ENCODE measurements at places on chromosomes 2 and 18.

GRCh38 chr2:164600763-164601162 is 20.5 kb downstream of the GRB14 start:
- DNase-seq, result no peak

DNA sequence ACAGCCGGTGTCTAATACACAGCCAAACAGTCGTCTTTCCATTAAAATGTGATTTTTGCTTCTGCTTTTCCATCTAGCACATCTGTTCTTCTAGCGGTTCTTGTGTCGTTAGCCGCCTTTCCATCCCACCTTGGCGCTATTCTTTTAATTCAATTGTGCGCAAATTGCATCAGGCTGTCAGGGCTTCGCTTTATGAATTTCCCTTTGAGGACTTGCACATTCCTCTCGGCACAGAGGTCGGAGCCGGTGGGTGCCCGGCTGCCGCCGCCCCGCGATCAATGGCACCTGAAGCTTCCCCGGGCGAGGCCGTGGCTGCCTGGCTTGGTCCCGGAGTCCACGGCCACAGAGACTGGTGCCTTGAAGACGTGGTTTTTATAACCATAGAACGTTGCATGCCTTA is 33.9 kb upstream of the TSPYL6 start:
- DNase-seq, result no peak

DNA sequence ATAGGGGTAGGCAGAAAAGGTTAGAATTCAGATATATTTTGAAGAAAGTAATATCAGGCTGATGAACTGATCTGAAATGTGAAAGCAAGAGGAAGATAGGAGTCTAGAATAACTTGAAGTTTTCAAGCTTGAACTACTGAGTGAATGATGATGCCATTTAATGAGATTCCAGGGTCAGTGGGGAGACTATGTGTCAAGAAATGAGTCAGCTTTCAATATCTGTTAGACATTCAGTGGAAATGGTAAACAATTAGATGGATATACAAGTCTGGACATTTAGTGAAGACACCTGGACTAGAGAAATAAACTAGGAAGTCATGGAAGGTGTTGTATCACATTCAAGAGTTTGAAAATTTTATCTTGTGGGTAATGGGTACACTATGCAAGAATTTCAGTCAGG is 326.9 kb downstream of the FSIP2 start:
- no peak for DNase-seq

- DNase-seq, result no peak
Measured at GRCh38 chr18:75207310-75208154, 1.4 kb downstream of the PTGR3 start.

- no peak for DNase-seq
Measured at GRCh38 chr2:9937258-9937657, 14.2 kb upstream of the GRHL1 start.

DNA sequence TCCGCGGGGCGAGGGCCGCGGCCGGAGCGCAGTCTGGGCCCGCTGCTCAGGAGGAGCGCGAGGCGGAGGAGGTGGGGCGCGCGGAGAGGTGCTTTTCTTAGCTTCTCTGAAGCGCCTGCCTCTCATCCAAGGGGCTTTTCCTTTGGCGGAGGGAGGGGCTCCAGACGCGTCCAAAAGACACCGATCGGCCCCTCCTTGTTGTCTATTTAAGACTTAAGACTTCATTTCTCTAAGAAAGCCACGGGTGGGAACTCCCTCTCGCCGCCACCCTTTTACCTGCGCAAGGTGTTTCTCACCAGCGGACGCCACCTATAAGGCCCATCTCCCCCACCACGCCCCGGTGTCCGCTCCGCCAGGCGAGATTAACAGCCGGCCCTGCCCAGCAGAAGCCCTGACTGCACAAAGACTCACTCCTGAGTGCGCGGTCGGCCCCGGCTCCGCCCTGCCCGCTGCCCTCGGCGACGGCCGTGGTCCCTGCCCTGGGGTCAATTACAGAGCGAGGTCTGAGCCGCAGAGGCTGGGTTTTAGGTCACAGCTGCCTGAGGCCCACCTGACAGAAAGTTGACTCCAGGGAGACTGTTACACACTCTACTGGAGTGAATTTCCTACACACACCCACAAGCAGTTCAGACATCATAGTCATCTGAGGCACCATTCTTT is at the start of gene DSC2:
DSC2 (minus strand) TSS at position 397 of the 660 bp plus-strand sequence. CDS start 450 bp downstream, outside the sequence.
- DNase-seq, result no peak

DNA sequence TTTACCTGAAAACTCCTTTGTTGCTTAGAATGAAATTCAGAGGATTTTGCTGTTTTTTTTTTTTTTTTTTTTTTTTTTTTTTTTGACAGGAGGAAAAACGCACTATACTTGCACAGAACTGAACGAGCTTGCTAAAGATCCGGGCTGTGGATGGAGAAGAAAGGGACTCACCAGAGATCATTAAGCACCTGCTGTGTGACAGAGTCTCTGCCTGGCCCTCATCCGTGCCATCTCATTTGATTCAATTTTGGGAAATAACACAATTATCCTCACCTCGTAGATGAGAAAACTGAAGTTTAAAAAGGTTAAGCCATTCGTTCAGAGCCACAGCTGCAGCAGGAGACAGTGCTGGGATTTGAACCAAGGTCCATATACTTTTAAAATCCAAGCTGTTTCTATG is 775.4 kb upstream of the ID2 start:
- DNase-seq, result no peak

- DNase-seq, result no peak
Measured at GRCh38 chr18:38843291-38843690, 1277.7 kb upstream of the CELF4 start.

- DNase-seq, result peak; percentile 12
Measured at GRCh38 chr2:57906152-57906732, 140.4 kb upstream of the VRK2 start.

- peak; percentile 57 for DNase-seq
Measured at GRCh38 chr2:44077942-44078511, 82.2 kb upstream of the LRPPRC start.

DNA sequence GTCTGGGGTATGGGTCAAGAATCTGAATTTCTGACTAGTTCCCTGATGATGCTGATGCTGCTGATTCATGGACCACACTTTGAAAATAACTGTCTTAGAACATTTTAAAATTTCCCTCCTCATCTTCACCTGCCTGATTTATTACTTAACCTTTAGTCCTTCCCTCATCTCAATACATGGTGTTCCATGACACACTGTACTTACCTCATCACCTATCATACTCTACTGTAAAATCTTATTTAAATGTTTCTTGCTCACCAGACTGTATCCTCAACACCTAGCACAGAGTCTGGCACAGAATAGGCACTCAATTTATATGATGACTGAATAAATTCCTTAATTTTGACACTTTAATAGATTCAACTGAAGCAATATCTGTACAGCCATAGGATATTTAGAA is 95.7 kb downstream of the FAM161A start:
- no peak for DNase-seq

GRCh38 chr2:13000664-13001363 is 284.1 kb downstream of the TRIB2 start:
- no peak for DNase-seq

DNA sequence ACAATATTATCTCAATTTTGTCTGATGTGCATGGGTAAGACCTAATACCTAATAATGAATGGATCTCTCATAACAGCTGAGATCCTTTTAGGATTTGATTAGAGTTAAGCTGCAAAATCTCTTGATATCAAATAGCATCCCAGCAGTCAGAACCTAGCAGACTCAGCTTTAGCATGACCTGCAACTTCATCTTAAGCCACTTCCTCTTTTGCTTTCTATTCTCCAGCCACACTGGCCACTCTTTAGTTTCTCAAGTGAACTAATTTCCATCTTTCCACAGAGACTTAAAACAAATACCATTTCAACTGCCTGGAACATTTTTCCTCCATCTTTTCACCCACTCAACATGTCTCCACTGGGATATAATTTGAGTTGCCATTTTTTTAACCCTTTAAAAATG is 1251.6 kb upstream of the ZEB2 start:
- DNase-seq, result no peak

- no peak for DNase-seq
Measured at GRCh38 chr2:110793034-110793433, 60.7 kb downstream of the ACOXL start.

DNA sequence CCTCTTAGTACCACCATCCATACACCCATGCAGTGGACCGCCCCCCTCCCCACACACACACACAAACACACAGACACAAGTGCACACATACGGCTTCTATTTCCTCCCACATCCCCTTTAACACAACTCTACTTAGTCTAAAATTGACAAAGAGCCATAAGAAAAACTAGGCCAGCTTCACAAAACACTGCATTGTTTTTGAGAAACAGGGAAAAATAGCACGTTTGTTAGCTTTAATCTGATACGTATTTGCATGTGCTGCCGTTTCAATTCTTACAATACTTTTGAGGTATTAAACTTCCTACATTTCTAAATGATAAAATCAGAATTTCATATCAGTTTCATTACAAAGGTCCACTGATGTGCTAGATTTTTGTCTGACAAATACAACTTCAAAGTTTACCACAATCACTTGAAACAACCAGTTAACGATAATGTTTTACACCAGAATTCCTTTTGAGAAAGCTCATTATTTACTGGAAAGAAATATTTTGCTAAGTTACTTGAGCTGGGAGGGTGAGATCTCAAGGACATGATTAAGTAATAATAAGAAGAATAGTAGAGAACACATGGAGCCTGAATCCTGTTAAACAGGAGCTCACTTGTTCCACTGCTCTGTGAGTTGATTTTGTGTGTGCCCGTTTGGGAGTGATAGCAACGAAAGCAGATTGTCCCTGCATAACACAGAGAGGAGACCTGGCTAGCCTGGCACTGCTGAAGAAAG is 74.5 kb downstream of the MOGAT1 start:
- no peak for DNase-seq

- peak; percentile 50 for DNase-seq
Measured at GRCh38 chr18:76679259-76679658, 143.1 kb upstream of the ZNF236 start.

DNA sequence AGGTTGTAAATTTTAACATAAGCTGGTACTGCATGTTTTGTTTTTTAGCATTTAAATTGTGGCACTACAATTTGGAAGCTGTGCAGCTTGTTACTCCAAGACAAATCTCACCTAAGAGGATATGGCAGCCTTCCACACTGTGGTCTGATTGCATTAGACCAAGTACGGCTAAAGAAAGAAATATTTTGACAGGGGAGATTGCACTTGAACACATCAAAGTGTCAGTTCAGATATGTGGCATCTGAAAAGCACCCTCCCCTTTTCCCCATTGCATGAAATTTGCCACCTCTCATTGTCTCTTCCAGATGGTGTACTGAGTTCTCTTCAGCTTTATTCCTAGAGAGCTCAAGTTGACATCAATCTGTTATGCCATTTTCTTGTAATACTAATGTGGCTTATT is 295.9 kb downstream of the ERBB4 start:
- no peak for DNase-seq

DNA sequence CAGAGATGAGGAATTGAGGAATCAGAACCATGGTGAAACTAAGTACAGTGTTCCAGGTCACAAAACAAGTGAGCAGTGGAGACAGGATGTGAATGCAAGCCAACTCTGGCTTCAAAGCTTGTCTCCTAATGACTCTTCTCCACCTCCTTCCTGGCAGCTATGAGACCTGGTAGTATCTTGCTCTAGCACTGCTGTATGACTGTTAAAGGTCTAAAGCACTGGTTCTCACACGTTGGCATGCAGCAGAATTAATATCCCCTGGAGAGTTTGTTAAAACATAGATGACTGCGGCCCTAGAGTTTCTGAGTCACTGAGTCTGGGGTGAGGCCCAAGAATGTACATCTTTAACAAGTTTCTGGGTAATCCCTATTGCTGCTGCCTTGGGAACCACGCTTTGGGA is 63.3 kb downstream of the SUCLG1 start:
- DNase-seq, result no peak

- no peak for DNase-seq
Measured at GRCh38 chr2:176421297-176422050, 152.2 kb downstream of the MTX2 start.

- no peak for DNase-seq
Measured at GRCh38 chr2:49971453-49971852, 817.1 kb upstream of the FSHR start.

DNA sequence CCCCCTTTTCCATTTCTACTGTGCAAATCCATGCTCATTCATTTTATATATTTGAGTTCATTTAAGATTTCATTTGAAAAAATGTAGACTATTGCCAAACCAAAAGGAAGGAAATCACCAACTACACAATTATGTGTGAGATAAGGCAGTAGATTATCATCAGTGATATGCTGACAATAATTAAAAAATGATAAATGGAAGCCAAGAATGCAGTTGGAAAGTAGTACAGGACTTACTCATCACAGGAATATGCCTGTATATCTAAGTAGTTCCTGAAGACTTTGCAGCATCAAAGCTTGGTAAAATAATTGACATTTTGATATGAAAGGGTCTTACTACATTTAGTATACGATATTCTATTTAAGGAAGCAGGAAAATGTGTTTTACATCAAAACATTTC is 166.1 kb upstream of the OTX1 start:
- DNase-seq, result no peak

GRCh38 chr2:230866756-230867523 is 2.2 kb downstream of the ITM2C start:
- no peak for DNase-seq

- no peak for DNase-seq
Measured at GRCh38 chr2:74261204-74261864, 62.9 kb downstream of the MTHFD2 start.

DNA sequence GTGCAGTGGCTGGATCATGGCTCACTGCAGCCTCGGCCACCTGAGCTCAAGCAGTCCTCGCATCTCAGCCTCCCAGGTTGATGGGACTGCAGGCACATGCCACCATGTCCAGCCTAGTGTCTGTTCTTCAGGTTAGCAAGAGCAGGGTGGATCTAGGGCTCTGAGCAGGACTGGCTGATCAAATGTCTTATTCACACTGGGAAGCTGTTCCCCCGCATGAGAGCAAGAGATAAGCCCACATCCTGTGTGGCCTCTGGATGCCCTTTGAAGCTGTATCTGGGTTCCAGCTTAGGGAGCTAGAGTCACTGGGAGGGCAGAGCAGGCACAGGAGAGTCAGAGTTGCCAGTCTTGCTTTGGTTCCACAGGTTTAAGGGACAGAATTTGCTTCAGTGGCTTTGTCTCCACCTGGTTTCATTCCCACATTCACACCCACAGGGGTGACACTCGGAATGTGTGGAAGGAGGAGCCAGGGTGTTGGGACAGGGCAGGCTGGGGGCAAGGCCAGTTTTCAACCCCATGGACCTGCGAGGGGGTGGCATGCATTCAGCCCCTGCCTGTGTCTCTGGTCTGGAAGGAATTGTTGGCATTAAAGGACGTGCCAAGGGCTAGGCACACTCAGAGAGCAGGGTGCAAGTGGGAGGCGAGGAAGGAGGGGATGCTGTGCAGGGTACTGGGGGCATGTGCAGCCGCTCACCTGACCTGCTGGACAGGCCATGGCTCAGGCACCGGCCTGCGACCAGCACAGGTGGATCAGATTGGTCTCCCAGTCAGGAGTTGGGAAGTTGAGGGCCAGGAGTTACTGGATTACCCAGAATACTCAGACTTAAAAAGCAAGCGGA is 24.5 kb downstream of the PTPN18 start:
- DNase-seq, result no peak

DNA sequence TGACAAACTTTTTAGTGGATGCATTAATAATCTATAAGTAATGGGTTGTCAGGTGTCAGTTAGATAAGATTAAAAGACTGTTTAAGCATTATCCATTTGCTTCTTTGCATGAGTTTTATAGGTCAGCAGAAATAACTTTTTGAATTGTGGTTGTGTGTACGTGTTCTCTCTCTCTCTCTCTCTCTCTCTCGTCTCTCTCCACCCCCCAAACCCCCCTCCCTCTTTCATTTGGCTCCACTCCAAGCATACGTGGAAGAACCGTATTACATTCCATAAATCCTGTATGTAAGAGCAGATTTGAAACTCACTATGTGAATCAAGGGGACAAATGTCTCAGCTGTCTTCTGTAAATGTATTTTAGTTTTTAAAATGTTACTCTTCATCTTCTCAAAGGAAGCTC is 120.2 kb downstream of the MEIS1 start:
- DNase-seq, result no peak

GRCh38 chr2:240298117-240298790 is 137.2 kb upstream of the GPC1 start:
- no peak for DNase-seq

Measured in NCI-H1436 (cell line).